DND-41 (cell line): ENCODE measurements at places on chromosomes 1 and 21.

DNA sequence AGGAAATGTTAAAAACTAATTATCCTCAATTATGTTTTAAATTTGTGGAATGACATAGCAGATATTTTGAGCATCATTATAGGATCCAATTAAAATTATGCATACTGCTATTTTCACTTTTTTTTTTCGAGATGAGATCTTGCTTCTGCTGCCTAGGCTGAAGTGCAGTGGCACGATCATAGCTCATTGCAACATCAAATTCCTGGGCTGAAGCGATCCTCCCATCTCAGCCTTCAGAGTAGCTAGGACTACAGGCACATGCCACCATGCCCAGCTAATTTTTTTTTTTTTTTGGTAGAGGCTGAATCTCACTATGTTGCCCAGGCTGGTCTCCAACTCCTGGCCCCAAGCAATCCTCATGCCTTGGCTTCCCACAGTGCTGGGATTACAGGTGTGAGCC, 11.3 kb upstream of the SLC1A7 start:
- no peaks in the 10 kb centered on the region for H3K36me3 ChIP-seq
- peaks cover 5% of the 10 kb centered on the region for H3K27me3 ChIP-seq
- no peaks in the 10 kb centered on the region for H3K4me1 ChIP-seq
- H3K4me3 ChIP-seq: no peak overlapping the region
- H3K27ac ChIP-seq: no peak overlapping the region

- no peak overlapping the region for H3K27ac ChIP-seq
- no peak overlapping the region for H3K4me3 ChIP-seq
- peaks cover 6% of the 10 kb centered on the region; the same call in 1 of the 2 replicates for H3K4me1 ChIP-seq
- peaks cover 25% of the 10 kb centered on the region for H3K36me3 ChIP-seq
Measured at GRCh38 chr21:36163750-36164741, 7.4 kb downstream of the DOP1B start.

GRCh38 chr1:167472752-167473521, 45.4 kb downstream of the CD247 start:
- H3K36me3 ChIP-seq: peaks cover 17% of the 10 kb centered on the region
- H3K27ac ChIP-seq: peak overlapping the region; percentile 84
- H3K4me3 ChIP-seq: no peak overlapping the region

DNA sequence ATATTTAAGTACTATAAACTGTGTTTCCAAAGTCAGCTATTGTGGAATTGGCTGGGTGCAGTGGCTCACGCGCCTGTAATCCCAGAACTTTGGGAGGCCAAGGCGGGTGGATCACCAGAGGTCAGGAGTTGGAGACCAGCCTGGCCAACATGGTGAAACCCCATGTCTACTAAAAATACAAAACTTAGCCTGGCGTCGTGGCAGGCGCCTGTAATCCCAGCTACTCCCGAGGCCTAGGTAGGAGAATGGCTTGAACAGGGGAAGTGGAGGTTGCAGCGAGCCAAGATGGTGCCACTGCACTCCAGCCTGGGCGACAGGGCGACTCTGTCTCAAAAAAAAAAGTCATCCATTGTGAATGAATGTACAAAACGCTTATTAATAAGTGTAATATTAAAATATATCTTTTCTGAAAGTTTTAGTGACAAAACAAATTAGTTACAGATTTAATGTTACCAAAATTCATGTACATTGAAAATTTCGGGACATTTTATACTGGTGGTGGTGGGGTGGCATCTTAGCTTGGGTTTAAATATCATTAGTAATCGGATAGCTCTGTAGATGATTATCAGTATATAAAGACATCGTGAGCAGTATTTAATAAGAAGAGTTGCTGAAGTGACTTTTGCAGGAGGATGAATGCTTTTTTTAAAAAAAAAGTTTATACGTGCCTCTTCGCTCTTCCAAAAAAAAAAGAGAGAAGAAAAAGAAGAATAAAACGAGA, 503 bp upstream of the SRSF11 start:
- peaks cover 46% of the 10 kb centered on the region for H3K4me1 ChIP-seq
- H3K4me3 ChIP-seq: peak overlapping the region; percentile 85
- H3K27ac ChIP-seq: peak overlapping the region; percentile 96
- peaks cover 48% of the 10 kb centered on the region for H3K36me3 ChIP-seq
- DNase-seq: no peak
- no peaks in the 10 kb centered on the region for H3K27me3 ChIP-seq

DNA sequence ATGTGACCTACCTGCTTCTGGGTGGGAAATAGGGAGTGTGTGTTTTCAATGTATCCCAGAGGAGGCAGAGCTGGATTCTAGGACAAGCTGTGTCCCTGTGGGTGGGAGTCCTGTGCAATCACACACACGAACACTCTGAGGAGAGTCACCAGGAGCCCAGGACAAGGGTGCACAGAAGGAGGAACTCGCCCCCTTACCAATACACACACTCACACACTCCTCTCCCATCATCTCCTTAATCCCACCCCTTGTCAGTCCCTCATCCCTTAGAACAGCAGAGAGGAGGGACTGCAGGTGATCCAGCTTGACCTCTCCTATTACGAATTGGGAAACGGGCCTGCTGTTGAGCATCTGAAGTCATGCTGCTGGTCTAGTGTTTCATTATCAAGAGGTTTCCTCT, 8.5 kb upstream of the MYBPHL start:
- H3K4me1 ChIP-seq: no peaks in the 10 kb centered on the region
- H3K4me3 ChIP-seq: no peak overlapping the region
- no peak for DNase-seq

DNA sequence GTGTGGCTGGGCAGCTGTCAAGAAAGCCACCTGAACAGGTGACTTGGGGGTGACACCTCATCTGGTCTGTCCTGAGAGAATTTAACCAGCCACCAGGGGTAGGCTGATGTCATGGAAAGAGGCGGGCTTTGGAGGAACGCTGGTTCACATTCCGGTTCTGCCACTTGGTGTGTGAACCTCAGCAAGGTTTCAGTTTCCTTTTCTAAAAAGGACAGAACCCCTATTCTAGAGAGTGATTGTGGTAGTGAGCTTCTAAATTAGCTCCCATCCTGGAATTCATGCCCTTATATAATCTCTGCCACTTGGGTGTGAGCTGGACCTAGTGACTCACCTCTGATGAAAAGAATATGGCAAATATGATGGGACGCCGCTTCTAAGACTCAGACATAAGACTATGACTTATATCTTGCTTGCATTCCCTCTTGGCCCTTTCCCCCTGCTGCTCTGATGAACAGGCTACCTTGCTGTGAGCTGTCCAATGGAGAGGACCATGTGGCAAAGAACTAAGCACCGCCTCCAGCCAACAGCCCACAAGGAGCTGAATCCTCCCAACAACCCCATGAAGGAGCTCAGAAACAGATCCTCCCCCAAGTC, 332.1 kb downstream of the RRAGC start:
- H3K4me1 ChIP-seq: no peaks in the 10 kb centered on the region
- H3K27ac ChIP-seq: no peak overlapping the region
- no peak for DNase-seq
- no peaks in the 10 kb centered on the region for H3K36me3 ChIP-seq
- H3K27me3 ChIP-seq: peaks cover 7% of the 10 kb centered on the region

DNA sequence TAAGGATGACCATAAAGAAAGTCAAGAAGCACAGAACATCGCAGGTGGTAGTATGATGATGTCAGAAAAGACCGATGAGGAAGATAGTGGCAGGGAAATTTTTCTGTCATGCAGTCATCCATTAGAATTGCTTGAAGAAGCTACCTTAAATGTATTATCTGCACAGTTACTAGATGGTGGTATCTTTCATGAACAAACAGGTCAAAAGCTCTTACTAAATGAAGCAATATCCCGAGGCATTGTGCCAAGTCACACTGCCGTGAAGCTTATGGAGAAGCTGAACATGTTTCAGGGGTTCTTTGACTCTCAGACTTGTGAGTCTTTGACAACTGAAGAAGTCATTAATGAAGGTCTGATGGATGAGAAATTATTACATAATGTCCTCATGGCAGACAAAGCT, 128.8 kb downstream of the MACF1 start:
- no peaks in the 10 kb centered on the region for H3K4me1 ChIP-seq
- peaks cover 63% of the 10 kb centered on the region for H3K36me3 ChIP-seq
- DNase-seq: no peak
- H3K27me3 ChIP-seq: no peaks in the 10 kb centered on the region
- H3K27ac ChIP-seq: no peak overlapping the region

DNA sequence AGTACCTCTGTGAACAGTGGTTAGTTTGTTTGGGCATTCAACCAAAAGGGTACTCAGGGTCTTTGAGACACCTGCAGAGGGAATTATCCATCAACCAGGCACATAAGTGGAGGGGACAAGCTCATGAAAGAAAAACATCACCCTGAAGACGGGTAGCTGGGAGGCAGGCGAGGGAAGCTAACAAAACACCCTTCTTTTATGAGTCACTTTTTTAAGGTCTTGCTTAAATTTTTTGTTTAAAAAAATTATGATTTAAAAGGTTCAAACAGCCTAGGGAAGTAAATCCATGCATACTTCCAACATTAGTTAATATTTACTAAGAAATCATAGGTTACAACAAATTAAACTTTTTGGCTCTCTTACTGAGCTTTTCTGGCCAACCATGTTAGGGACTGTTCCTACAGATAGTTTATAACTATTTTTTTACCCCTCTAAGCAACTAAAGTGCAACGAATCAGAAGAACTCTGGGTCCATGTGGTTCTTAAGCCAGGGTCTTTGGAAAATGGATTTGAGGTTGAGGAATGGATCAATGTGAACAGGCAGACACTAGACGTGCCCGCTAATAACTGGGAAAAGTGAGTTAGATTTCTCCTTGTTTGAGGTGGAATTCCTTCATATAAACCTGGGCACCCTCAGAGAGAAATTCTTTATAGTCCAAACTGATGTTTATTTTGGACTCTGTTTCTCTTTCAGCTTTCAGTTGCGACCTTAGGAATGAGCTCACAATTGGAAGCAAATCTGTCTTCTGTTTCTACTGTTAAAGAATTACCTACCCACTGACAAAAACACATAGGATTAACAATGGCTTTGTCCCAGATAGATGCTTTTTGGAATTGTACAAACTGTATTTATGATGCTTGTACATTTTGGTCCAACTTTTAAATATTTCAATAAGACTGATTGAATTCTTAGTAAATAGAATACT, 123.0 kb downstream of the LYPLAL1 start:
- no peaks in the 10 kb centered on the region for H3K4me1 ChIP-seq
- no peak overlapping the region for H3K4me3 ChIP-seq
- H3K27me3 ChIP-seq: no peaks in the 10 kb centered on the region
- DNase-seq: no peak
- no peak overlapping the region for H3K27ac ChIP-seq
- no peaks in the 10 kb centered on the region for H3K36me3 ChIP-seq

GRCh38 chr1:153339802-153340201, 8.8 kb downstream of the PGLYRP4 start:
- H3K36me3 ChIP-seq: no peaks in the 10 kb centered on the region
- no peak overlapping the region for H3K27ac ChIP-seq
- no peaks in the 10 kb centered on the region for H3K4me1 ChIP-seq
- peaks cover 23% of the 10 kb centered on the region for H3K27me3 ChIP-seq
- H3K4me3 ChIP-seq: no peak overlapping the region
- peak; percentile 26 for DNase-seq

GRCh38 chr1:84246213-84246612, 55.3 kb upstream of the SAMD13 start:
- no peaks in the 10 kb centered on the region for H3K4me1 ChIP-seq
- no peak overlapping the region for H3K27ac ChIP-seq
- H3K4me3 ChIP-seq: no peak overlapping the region
- H3K36me3 ChIP-seq: no peaks in the 10 kb centered on the region

GRCh38 chr1:90045853-90046563, 51.1 kb downstream of the ZNF326 start:
- no peaks in the 10 kb centered on the region for H3K36me3 ChIP-seq
- H3K27me3 ChIP-seq: no peaks in the 10 kb centered on the region
- no peak overlapping the region for H3K4me3 ChIP-seq
- DNase-seq: peak; percentile 53
- H3K4me1 ChIP-seq: no peaks in the 10 kb centered on the region

- no peak overlapping the region for H3K27ac ChIP-seq
- no peaks in the 10 kb centered on the region for H3K27me3 ChIP-seq
- H3K4me1 ChIP-seq: no peaks in the 10 kb centered on the region
Measured at GRCh38 chr1:106080608-106081325, 975.7 kb upstream of the PRMT6 start.

- DNase-seq: no peak
- H3K36me3 ChIP-seq: no peaks in the 10 kb centered on the region
- H3K4me1 ChIP-seq: peaks cover 8% of the 10 kb centered on the region
- H3K27me3 ChIP-seq: no peaks in the 10 kb centered on the region
- H3K27ac ChIP-seq: no peak overlapping the region
Measured at GRCh38 chr1:246827396-246827795, 103.2 kb downstream of the SCCPDH start.

DNA sequence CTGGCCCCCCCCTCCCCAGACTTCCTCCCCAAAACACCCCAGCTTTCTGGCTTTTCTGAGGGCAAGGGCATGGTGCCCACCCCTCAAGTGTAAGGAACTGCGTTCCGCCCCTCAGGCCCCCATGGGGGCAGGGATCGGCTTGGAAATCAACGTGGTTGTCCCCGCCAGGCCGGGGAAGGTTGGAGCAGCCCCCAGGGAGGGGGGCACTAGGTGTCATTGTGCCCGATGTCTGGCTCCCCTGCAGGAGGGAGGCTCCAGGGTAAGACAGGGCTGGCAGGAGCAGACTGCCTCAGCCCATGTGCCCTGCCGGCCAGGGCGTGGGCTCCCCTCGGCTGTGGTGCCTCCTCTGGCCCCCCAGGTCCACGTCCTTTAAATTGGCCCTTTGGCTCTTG, 7.4 kb upstream of the TFAP2E start:
- H3K4me3 ChIP-seq: no peak overlapping the region
- peaks cover 45% of the 10 kb centered on the region for H3K36me3 ChIP-seq
- DNase-seq: no peak
- no peaks in the 10 kb centered on the region for H3K27me3 ChIP-seq
- no peaks in the 10 kb centered on the region for H3K4me1 ChIP-seq

DNA sequence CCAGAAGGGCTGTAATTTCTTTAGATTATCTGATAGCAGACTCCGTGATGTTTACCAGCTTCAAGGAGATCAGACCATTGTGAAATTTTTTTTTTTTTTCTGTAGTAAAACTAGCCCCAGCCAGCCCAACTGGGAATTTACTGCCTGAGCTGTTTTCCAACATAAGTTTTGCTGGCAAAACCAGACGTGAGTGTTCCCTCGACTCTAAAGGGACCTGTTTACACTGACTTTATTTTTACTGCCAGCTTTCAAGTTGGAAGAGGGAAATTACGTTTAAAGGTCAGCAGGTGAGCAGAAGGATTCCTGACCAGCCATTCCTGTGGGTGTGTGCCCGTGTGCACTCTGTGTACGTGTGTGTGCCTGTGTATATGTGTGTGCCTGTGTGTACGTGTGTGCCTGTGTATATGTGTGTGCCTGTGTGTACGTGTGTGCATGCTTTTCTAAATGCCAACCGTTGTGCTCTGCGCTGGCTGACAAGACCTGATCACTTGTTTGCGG, 374 bp downstream of the MAB21L3 start:
- no peak overlapping the region for H3K4me3 ChIP-seq
- DNase-seq: no peak
- H3K27me3 ChIP-seq: peaks cover 13% of the 10 kb centered on the region
- H3K27ac ChIP-seq: no peak overlapping the region
- H3K36me3 ChIP-seq: no peaks in the 10 kb centered on the region
